ENCODE measurements at places on chromosomes 4 and X. TPM values are rescaled to one million over a fixed set of nuclear protein-coding genes. Genes with fewer than 3 reads are reported as not detected.

The SHROOM3 gene
- 50.9 TPM for total RNA-seq

The WDR17 gene
- total RNA-seq: 2.0 TPM

The SERPINA7 gene
- not detected for total RNA-seq

The CXorf49 gene
- total RNA-seq: not detected

The EVC2 gene
- total RNA-seq: 3.5 TPM

The TEX13B gene
- total RNA-seq: not detected

The CFAP47 gene
- total RNA-seq: not detected

The NXF2B gene
- total RNA-seq: not detected

The AMBN gene
- total RNA-seq: not detected

The SORBS2 gene
- total RNA-seq: 97.4 TPM

The FAM9B gene
- total RNA-seq: not detected

The FOXR2 gene
- total RNA-seq: not detected

The TCP11X2 gene
- total RNA-seq: not detected

The AFP gene
- 8.6 TPM for total RNA-seq

The SCFD2 gene
- total RNA-seq: 11.9 TPM

The ANTXR2 gene
- 34.7 TPM for total RNA-seq

The MAGEA6 gene
- 0.70 TPM for total RNA-seq

The CSAG1 gene
- total RNA-seq: 1.2 TPM

The OPHN1 gene
- 3.7 TPM for total RNA-seq

The PDE6B gene
- total RNA-seq: 3.7 TPM

The ATP8A1 gene
- 2.9 TPM for total RNA-seq

The QRFPR gene
- total RNA-seq: not detected

The EIF2S3 gene
- total RNA-seq: 203 TPM

The FGA gene
- total RNA-seq: not detected

The MND1 gene
- total RNA-seq: 1.0 TPM

The ADH7 gene
- total RNA-seq: not detected

The SLIT2 gene
- 11.2 TPM for total RNA-seq

The PDE5A gene
- total RNA-seq: 2.2 TPM

The PNPLA4 gene
- 12.1 TPM for total RNA-seq

The SPANXC gene
- not detected for total RNA-seq

The EGFL6 gene
- total RNA-seq: not detected

The TSC22D3 gene
- 30.7 TPM for total RNA-seq

The KLHL4 gene
- total RNA-seq: 19.8 TPM

The FRG2 gene
- not detected for total RNA-seq

The TAF7L gene
- 0.27 TPM for total RNA-seq
